ENCODE measurements at places on chromosomes 7 and 10. TPM values are rescaled to one million over a fixed set of nuclear protein-coding genes. Genes with fewer than 3 reads are reported as not detected.

Gene SLC29A4
- total RNA-seq, result 23.8 TPM

Gene EPHA1
- total RNA-seq, result not detected

Gene PLXDC2
- total RNA-seq, result 4.7 TPM

Gene UNCX
- total RNA-seq, result not detected

Gene EBLN1
- not detected for total RNA-seq

Gene ZNF248
- 17.3 TPM for total RNA-seq

Gene HOXA5
- total RNA-seq, result 130 TPM

Gene FGFR2
- 7.4 TPM for total RNA-seq

Gene HMX3
- total RNA-seq, result not detected

- peak; percentile 98 for DNase-seq
Measured at GRCh38 chr7:19958309-19958896, 185.0 kb upstream of the TMEM196 start.

DNA sequence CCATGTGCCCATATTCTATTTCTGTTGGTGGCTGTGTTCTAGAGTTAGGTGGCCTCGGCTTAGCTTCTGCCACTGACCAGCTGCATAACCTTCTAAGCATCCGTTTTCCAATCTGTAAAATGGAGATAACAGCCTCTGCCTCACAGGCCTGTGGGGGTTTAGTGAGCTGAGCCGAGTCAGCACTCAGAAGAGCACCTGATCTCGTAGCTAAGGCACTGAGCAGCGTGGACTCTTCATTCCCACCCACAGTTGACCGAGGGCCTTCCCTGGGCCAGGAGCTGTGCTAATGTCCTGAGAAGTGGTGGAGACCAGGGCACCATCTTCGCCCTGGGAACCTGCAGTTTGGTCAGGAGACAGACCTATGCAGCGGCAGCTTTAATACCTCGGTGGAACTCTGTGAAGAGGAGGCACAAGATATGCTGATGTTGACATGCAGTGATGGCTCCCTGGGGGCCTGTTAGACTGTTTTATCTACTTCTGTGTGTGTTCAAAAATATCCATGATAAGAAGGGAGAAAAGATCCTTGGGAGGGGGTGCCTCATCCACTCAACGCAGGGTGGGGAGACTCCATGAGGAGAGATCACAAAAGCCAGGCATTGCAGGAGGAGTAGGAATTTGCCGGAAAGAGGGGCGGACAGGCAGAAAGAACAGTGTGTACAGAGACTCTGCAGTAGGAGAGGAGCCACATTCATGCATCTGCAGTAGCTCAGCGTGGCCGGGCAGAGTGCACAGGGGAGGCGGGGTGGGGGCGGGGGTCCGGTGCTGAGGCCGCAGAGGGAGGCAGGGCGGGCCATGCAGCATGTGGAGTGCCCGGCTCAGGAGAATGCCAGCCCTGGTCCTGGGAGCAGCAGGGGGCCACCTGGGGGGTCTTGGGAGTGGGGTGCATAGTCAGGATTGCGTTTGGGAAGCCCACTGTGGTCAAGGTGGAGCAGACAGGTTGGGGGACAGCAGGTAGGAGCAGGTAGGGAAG is 136.8 kb downstream of the C10orf105 start:
- DNase-seq, result no peak

GRCh38 chr7:122412883-122413282 is 108.3 kb upstream of the FEZF1 start:
- no peak for DNase-seq

DNA sequence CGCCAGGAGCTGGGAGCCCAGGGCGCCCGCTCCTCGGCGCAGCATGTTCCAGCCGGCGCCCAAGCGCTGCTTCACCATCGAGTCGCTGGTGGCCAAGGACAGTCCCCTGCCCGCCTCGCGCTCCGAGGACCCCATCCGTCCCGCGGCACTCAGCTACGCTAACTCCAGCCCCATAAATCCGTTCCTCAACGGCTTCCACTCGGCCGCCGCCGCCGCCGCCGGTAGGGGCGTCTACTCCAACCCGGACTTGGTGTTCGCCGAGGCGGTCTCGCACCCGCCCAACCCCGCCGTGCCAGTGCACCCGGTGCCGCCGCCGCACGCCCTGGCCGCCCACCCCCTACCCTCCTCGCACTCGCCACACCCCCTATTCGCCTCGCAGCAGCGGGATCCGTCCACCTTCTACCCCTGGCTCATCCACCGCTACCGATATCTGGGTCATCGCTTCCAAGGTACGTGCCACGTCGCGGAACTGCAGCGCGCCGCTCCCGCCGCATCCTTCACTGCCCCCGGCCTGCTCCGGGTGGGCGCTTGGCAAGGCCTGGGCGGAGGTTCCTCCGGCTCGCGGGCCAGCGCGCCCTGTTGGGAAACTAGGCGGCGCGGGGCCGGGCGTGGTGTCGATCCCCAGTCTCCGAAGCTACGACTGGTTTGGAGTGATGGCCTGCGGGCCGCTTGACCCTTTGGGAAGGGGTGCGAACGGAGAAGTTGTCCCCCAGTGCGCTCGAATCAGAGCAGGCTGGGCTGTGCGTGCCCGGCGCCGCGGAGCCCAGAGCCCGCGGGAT is 868 bp downstream of the EMX2 start:
- peak; percentile 46 for DNase-seq

DNA sequence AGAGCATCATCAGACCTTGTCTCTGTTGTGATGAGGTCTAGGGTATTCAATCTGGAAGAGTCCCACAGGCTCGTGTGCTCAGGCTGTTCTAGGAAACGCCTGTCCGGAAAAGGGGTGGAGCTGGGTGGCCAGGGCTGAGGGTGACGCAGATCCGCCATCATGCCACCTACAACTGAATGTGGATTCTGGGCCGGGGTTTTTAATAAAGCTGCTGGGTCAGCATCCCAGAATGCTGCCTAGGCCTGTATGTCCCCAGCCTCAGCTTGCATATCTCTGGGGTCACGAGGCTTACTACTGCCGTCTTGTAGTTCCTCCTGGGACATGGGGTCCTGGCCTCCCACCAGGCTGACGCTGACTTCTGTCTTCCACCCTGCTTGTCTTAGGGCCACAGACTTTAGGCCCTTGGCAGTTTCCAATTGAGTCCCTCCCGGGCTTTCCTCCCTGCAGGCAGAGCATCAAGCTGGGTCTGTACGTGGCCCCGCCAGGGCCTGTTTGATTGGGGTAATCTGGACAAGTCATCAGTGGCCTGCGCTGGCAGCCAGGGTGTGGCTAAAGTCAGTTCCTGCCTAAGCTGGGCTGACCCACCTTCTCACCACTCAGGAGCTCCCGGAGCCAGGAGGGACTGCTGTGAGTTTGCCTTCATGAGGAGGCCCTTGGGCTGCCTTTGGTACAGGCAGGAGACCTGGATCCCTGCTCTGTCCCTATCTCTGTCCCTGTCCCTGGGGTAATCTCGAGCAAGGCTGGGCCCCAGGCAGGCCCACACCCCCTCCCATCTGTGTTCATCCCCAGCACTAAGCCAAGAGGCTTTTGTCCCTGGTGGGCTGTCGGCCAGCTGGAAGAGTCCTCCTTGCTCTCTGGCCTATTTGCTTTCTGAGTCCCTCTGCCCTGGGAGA is 79.9 kb downstream of the ZMIZ1 start:
- no peak for DNase-seq

DNA sequence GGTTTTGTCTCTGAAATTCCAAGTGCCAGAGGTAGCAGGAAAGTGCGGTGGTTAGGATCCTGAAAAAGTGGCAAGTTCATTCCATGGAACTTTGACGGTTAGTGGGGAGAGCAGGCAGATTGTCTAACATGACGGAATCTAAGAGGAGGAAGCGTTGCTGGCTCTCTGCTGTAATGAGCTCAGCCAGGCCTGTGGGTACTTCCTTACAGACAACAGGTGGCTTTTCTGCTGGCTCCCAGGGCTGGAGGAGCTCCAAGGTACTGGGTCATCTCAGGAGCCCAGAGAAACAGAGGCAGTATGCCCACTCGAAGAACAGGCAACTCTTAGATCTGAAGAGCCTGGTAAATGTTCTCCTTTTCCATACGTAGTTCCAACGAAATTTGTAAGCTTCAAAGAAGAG is 3.1 kb upstream of the AIFM2 start:
- DNase-seq, result no peak

- DNase-seq, result no peak
Measured at GRCh38 chr10:48470115-48470892, 134.6 kb downstream of the ARHGAP22 start.

GRCh38 chr7:80760292-80760691 is 121.8 kb downstream of the CD36 start:
- no peak for DNase-seq

DNA sequence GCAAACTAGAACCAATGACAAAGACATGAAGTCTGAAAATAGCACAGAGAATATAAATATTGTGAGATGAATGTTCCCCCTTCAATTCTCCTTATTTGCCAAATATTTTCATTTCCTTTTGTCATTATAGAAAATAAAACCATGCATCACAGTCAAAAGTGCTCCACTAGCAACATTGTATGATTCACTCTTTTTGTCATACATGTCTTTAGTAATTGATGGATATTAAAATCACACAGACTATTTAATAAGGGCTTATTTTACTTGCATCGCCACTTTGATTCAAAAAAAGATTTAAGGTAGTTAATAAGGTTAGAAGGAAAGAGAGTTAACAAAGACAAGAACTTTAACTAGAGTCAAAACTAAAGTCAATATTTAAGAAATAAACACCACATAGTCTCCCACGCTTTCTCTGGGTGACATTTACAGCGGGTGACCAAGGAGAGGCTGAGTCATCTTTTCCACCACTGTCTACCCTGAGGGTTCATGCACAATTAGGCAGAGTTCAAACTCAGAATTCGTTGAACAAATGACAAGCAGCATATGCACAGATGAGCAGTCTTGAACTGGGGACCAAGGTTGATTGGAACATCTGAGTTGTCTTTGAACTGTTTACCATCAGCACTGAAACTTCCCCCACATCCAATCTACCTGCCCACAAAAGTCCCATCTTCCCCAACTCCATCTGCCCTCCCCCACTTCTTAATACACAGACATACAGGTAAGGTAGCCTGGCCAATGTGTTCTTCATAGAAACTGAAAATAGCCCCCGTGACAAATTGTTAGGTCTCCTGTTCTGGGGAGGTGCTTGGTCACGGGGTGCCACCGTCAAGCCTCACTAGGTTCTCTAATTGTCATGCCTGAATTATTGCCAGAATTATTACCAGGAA is 42.5 kb downstream of the C7orf25 start:
- peak; percentile 62 for DNase-seq

- no peak for DNase-seq
Measured at GRCh38 chr7:102828286-102828685, 79.5 kb downstream of the FAM185A start.

DNA sequence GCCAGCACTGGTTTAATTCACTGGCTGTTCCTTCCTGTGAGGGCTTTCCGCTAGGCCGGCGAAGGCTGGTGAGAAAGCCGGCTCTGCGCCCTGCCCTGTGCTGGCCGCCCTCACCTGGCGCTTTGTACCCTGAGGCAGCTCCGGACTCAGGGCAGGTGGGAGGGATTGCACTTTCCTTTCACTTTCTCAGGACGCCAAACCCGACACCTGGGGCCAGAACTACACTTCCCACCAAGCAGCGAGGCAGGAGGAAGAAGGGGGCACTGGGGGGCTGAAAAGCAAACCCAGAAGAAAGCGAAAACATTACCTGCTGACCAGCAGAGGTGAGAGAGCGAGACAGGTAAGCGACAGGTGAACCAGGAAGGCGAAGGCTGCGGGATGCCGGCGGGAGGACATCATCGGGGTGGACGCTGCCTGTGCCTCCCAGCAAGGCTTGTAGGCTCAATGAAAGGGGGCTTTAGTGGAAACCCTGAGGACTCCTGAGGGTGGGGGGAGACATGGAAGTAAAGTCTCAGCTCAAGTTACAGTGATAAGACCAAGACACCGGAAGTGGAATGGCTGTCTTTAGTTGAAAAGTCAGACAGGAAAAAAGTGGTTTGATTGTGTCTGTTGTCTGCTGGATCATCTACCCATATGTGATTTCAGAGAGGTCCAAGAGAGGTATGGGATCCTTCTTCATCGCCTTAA is at the start of gene RAB19:
RAB19 (plus strand) TSS at position 181 of the 687 bp plus-strand sequence. CDS start 3,589 bp downstream, outside the sequence.
- no peak for DNase-seq

- DNase-seq, result no peak
Measured at GRCh38 chr7:48041653-48041970, 6.3 kb downstream of the C7orf57 start.

- DNase-seq, result no peak
Measured at GRCh38 chr7:117247809-117248208, 75.0 kb downstream of the WNT2 start.

- DNase-seq, result peak; percentile 21
Measured at GRCh38 chr10:102421507-102421756, 796 bp downstream of the FBXL15 start.

- no peak for DNase-seq
Measured at GRCh38 chr7:34073676-34074075, 168.3 kb downstream of the BMPER start.

DNA sequence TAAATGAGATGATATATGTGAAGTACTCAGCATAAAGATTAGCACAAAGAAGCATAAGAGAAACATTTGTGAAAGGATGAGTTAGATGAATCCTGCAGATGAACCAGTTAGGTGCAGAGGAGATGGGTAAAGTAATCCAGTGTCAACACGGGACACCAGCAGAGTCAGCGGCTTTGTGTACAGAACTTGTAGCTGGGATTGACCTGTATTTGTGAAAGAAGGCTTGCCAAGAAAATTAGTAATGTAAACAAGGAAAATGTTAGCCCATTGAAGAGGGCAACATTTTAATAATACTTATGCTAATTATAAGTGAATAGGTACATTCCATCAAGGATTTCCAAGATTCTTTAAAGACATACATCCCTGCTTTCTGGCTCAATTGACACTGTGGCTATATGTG is 255.7 kb downstream of the PTEN start:
- DNase-seq, result no peak

- no peak for DNase-seq
Measured at GRCh38 chr10:97020452-97021400, 165.0 kb downstream of the SLIT1 start.

- no peak for DNase-seq
Measured at GRCh38 chr10:93463723-93464476, 18.2 kb downstream of the MYOF start.

DNA sequence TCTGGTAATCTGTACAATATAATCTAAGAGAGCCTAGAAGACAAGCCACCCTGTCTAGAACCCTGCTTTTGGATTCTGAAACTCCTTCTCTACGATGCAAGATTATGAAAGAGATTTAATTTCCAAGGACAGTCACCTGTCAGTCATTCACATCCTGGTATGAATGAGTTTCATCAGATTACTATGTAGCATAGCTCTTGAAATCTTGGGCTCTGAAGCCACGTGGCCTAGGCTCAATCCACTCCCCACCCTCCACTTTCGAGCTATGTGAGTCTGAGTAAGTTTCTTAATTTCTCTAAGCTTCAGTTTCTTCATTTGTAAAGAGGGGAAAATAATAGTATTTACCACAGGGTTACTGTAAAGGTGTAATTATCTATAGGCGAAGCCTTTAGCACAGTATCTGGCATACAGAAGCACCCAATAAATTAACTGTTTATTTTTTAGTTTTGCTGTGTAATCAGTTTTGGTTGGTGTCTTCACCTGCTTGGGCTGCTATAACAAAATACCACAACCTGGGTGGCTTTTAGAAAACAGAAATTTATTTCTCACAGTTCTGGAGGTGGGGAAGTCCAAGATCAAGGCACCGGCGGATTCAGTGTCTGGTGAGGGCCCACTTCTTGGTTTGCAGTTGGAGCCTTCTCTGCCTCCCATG is 71.3 kb downstream of the MYOF start:
- DNase-seq, result no peak
